ENCODE measurements at places on chromosomes 13 and 19.

DNA sequence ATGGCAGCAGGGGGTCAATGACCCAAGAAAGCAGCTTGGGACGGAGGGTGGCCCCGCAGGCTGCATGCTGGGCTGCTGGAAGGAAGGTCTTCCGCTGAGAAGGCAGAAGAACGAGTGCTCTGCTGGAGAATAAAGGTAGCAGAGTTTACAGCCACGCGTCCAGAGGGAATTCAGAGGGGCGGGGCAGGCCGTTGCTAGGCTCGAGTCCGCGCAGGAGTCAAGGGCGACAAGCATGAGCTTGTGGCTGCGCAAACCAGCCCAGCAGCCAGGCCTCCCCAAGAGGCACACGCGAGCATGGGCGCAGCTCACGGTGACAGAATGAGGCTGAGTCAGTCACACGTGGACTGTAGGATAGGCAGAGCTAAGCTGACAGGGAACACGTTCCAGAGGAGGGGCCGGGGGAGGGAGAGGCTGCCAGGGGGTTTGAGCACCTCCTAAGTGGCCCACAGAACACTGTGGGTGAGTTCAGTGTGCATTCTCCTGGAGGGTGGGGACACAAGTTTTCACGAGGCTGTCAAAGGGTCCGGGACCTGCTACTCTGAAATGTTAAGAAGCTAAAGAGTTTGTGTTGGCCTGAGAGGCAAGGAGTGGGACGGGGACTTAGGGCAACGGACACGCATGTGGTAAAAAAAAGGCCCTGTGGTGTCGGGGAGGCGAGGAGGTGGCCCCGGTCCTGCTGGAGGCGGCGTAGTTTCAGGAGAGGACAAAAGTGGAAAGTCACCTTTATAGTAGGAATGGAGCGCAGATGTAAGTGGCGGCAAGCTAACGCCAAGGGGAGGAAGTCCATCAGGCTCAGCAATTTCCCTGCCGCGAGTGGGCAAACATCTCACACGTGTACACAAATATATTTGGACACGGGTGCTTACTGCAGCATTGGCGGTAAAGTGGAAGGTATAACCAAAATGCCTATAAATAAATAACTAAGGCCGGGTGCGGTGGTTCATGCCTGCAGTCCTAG, 17.7 kb downstream of the RFX2 start:
- DNase-seq: peak; percentile 97

- DNase-seq: no peak
Observed at GRCh38 chr19:10079031-10079453, 7.1 kb upstream of the SHFL start.

- no peak for DNase-seq
Observed at GRCh38 chr13:39803851-39804250, 148.4 kb downstream of the COG6 start.

DNA sequence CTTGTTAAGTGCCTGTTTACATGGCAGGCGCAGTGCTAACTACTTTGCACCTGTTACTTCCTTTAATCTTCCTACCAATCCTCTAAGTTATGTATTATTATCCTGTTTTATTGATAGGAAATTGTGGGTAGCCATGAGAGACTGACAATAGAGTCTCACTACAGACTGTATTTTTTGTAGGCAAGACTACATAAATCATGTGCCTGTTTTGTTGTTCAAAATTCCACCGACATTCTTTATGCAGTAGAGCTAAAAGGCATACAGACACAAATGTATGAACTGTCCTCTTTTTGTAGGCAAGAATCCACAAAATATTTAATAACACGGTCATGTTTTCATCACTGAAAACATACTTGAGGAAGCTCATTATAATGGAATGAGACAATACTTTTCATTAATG, 205.5 kb downstream of the NALCN start:
- no peak for DNase-seq

- DNase-seq: no peak
Observed at GRCh38 chr13:31896427-31896826, 135.1 kb upstream of the FRY start.

GRCh38 chr13:99505814-99506269, 4.6 kb downstream of the TM9SF2 start:
- DNase-seq: no peak

- no peak for DNase-seq
Observed at GRCh38 chr19:367561-367960, 23.0 kb upstream of the MIER2 start.

DNA sequence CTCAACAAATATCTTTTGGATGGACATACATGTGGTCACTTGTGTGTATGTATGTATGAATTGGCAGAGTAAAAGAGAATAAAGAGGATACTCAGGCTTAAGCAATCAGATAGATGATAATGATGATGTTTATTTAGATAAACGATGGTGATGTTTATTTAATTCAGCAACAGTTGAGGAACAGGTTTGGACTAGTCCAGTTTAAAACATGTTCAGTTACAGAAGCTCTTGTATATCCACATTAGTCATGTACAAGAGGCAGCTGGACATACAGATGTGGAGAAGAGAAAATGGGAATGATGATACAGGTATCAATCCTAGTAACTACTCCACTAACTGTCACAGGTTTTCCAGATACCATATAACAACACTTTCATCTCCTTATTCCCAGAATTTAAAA, 232.1 kb downstream of the DIAPH3 start:
- no peak for DNase-seq

DNA sequence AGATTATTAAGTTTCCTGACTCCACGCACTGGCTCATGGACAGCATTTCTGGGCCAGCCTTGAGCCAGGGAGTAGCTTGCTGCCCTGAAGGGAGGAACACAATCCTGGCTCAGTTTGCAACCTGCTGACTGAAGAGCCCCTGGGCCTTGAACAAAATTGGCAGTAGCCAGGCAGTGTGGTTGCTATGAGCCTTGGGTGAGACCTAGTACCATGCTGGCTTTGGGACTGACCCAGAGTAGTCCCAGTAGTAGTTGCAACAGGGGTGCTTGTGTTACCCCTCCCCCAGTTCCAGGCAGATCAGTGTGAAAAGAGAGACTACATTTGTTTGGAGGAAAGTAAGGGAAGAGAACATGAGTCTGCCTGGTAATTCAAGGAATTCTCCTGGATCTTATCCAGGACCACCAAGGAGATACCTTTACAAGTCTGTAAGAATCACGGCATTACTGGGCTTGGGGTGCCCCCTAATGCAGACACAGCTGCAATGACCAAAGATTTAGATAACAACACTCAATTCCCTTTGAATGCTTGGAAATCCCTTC, 22.0 kb downstream of the ITGBL1 start:
- DNase-seq: peak; percentile 7

DNA sequence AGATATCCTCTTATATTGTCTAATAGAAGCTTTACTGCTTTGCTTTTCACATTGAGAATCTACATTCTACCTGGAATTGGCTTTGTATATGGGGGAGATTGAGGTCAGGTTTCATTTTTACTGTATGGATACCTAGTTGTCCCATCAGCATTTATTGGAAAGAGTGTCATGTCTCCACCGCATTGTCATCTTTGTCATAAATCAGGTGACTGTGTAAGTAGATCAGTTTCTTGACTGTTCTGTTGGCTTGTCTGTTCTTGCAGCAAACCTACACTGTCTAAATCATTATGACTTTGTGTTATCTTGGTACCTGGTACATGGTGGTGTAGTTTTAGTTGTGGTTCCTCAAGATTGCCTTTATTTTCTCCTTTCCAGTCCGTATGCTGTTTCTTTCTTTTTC, 5.8 kb downstream of the URI1 start:
- DNase-seq: no peak

DNA sequence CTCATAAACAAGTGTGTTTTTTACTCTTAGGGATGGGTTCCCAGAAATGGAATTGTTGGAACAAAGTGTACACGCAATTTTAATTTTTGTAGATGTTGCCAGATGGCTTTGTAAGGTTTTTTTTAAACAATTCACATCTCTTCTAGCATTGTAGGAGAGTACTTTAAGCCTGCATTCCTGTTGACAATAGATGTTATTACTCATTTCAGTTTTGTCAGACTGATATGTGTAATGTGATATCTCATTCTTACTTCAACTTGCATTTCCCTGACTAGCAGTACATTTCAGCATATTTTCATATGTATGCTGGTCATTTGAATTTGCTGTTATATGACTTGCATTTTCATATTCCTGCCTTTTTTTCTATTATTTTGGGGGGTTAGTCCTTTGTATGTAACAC, 186.6 kb upstream of the SLITRK6 start:
- no peak for DNase-seq

- DNase-seq: peak; percentile 37
Observed at GRCh38 chr13:49652355-49653305, 24.3 kb downstream of the ARL11 start.

- DNase-seq: peak; percentile 12
Observed at GRCh38 chr13:84655677-84656076, 773.4 kb upstream of the SLITRK1 start.

GRCh38 chr19:8965887-8966286, 44.3 kb downstream of the MUC16 start:
- DNase-seq: no peak

DNA sequence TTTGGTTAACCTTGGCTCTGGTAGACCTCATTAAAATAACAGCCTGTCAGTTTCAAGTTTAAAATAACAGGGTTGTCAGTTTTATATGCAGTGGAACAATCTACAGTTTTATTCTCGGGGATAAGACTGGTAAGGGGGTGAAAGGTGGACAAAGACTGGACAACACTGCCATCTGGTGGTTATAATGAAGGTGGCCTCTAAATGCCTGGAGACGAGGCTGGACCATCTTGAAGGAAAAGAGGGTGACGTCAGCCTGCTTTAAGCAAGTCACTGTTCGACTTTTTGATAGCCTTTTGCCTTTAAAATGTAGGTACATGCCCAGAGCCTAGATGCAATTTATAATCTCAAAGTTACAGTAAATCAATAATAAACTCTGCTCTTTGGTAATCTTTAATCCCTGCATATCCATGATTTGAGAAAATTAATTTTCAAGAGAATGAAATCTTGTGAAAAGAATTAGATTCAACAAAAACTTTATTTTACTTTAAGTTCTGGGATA, 117.0 kb downstream of the DCT start:
- DNase-seq: peak; percentile 68

DNA sequence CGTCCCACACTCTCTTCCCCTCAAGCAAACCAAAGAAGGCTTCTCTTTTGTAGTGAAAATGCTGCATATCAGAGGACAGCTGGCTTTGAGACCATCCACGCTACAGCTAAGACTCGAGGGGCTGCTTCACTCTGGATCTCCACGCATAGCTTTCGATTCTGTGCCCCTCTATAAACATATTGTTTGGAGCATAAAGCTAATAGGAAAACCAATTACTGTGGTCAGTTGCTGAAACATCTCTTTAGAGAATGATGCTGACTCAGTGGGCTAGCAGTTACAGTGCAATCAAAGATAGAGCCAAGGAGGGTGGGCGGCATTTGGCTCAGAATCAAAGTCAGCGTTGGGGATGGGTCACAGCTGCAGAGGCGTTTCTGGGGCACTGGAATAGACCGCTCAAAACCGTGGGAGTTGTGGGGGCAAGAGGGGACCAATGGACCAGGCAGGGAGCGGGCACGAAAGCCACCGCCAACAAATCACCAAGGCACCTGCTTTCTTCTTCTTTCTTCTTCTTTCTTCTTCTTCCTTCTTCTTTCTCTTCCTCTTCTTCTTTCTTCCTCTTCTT, 76.7 kb downstream of the RASL11A start:
- DNase-seq: no peak

DNA sequence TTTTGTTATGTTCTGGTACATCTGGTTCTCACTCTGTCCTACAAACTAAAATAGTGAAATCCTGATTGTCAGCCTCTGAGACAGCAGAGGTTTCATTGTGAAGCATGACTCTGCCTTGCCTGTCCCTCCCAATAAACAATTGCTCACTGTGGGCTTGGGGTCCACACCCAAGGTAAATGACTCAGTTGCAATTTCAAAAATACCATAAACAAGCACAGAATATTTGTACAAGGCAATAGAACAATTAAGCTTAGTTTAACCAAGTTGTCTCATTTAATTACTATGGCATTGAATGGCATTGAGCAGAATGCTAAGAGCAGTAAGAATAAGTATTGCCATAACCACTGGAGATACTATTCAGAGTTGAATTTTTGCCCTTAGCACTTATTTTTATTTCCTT, 353.6 kb downstream of the SPRY2 start:
- DNase-seq: no peak

DNA sequence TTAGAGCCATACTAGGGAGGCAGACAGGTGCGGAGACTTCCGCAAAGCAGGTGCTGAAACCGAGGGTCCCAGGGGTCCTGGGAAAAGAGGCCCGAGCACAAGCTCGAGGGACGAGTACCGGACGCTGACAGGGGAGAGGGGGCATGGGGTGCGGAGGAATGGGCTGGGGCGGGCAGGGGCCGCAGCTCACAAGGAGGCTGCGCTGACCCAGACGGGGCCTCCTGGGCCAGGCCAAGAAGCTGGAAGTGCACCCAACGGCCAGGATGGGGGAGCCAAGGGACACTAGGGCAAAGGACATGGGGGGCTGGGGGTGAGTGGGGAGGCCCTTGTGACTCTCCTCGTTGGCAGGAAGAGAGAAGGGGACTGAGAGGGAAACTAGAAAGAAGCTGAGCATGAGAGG, 1.8 kb downstream of the POLR2E start:
- DNase-seq: no peak

- no peak for DNase-seq
Observed at GRCh38 chr13:94031609-94032008, 447.9 kb downstream of the DCT start.

DNA sequence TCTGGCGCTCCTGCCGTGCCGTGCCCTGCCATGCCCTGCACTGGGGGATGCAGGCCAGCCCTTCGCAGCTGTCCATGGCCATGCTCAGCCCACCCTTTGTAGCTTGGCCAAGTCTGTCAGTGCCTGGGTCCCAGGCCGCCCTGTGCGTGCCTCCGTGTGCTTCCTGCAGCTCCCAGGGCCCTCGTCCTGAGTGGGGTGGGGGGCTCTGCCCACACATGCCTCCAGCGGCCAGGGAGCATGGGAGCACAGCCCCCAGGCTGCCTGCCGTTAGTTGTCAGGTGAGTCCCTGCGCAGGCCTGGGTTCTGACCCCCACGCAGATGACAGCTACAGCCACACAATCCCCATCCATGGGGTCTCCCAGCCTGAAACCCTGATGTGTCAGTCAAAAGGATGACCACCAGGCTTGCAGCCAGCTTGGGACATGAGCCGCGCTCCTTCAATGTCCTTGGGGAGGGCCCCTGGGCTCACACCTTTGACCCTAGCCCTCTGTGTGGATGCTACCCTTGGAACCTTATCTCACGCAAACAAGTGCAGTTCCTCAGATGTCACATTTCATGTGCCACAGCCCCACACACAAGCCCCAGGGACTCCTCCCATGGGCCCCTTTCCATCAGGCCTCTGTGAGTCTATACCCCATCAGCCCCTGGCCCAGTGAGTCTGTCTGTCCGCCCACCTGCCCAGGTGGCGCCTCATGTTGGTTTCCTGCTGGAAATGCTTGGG, 24.5 kb downstream of the TMED1 start:
- no peak for DNase-seq

GRCh38 chr19:1752757-1753728, at the start of gene ONECUT3:
TSS of gene ONECUT3 (plus strand) at chr19:1753506. CDS start at chr19:1753663, 157 bp downstream.
- DNase-seq: no peak

Data from RCC 7860 (cell line).